ENCODE measurements at places on chromosomes 3 and 15.

GRCh38 chr3:52046186-52046901, 10.0 kb downstream of the DUSP7 start:
- DNase-seq = no peak

- DNase-seq = no peak
These were observed 103.7 kb downstream of the PEX5L start for GRCh38 chr3:179933080-179933479.

DNA sequence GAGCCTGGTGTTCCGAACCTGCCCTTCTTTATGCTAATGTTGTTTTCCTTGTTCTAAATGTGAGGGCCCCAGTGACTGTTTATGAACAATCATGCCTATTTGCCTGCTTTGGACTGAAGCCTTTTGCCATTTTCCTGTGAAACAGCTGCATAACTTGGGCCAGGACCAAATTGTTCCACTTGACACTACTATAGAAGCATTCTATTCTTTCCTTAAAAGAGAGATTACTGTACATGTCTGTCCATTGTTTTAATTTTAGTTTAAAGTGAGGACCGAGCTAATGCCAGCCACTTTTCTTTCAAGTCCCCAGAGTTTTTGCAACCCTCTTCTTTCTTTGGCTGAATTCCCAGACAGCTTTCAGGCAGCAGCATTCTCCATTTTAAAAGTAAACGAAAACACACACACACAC, 980.3 kb downstream of the CADM2 start:
- DNase-seq = no peak

- no peak for DNase-seq
These were observed 7.3 kb downstream of the FBLN2 start for GRCh38 chr3:13556207-13556606.

DNA sequence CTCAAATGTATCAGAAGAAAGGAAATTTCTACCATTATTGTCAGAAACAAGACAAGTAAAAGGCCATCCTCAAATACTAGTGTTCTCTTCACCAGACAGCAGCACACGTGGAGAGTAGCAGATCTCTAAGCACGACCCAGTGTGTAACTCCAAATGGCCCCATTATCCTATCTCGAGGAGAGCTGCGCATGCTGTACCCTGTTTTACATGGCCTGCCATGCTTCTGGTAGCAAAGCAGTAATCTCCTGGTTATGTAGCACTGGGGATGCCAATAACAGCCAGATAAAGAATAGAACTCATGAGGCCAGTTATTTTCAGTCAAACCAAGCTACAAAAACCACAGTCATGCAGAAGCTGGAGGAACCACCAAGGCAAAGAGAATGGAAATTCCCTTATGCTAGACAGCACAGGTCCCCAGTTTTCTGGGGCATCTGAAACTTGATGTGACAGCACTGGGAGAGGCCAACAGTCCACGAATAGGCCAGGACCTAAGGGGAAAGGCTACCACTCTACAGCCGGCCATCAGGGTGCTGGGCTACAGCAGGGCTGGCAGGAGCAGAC, 73.0 kb downstream of the LIPC start:
- no peak for DNase-seq

GRCh38 chr3:196740481-196741248, 1.0 kb downstream of the PAK2 start:
- no peak for DNase-seq

GRCh38 chr3:114144909-114145688, 33.8 kb downstream of the DRD3 start:
- DNase-seq = no peak

DNA sequence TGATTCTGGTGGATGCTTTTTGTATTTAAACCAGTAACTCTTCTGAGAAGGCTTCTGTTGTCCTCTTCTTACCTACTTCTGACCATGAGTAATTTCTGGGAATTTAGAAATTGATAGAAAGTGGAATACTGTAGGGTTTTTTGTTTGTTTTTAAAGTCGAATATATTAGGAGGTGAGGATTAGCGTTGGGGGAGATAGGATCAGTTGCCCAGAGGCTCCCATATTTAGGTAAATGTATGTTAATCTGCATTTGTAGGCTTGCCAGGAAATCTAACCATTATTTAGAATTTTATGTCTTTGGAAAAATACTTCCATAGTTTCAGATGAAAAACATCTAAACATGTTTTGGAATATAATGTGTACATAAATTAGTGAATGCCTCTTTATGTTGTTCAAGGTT, 6.1 kb downstream of the STT3B start:
- no peak for DNase-seq

- DNase-seq = no peak
These were observed 511.9 kb downstream of the GBE1 start for GRCh38 chr3:81249540-81250029.

DNA sequence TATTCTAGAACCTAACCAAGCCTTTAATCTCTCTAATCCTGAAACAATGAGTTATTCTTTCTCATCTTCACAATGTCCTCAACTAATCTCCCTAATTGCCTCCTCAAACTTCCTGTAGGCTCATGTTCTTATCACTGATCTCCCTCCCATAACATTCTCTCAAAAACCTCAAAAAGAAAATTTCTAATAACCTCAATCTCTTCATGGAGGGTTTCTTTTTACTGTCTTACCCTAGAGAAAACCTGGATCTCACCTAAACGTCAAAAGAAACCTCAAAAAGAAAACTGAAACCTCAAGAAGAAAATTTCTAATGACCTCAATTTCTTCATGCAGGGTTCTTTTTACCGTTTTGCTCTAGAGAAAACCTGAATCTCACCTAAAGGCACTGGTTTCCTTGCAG, 150.2 kb downstream of the GSK3B start:
- no peak for DNase-seq

DNA sequence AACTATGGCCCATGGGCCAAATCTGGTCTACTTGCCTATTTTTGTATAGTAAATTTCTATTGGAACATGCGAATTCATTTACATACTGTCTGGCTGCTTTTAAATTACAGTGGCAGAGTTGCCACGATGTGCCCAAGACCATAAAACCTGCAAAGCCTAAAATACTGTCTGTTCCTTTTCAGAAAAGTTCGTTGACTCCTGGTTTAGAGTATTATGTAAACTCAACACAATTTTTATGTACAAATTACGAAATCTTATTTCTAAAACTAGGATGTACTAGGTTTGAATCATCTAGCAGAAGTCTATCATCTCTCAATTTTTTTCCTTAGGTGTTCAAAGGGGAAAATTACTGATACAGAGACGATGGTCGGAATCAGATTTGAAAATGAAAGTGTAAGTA, 26.9 kb downstream of the SENP2 start:
- DNase-seq = no peak

DNA sequence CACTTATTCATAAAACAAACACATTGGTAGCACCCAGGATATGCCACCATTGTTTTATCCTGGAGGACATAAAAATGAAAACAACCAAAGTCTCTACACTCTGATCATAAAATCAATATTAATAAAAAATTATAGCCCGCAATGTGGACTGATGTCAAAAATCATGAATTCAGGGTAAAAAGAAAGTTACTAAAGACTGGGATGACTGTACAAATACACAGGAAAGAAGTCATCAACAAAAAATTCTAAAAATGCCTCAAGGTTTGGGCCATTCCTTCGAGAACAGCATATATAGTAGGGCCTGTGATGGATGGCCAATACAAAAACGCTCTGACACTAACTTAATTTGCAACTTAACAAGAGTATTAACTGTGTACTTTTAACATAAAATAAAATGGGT, 76.8 kb downstream of the THBS1 start:
- no peak for DNase-seq

DNA sequence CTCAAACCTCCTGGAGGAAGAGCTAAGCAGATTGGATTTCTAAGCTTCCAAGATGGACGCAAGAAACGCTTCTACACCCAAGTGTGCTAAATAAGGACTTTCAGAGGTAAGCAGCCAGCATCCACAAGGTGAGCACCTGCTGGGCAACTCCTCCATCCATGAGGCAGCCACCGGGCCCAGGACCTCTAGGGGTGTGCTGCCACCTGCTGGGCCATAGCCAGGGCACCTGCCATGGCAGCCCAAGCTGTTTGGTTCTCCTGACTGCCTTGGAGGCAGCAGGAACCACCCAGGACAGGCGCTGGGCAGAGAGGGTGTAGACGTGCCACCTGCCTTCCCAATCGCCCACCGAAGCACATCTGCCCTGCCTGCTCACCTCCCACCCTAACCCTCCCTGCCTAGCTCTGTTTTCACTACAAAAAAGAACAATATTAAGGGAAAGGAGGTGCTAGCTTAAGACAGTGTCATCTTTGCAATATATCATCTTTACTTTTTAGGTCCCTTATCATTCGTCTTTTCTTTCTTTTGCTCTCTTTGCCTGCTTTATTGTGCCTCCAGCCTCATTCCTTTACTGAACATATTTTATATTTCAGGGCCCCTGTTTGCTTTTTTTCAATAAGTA, 12.9 kb downstream of the C15orf62 start:
- peak; percentile 70 for DNase-seq

- DNase-seq = no peak
These were observed 511.1 kb upstream of the PROK2 start for GRCh38 chr3:72295962-72296450.

DNA sequence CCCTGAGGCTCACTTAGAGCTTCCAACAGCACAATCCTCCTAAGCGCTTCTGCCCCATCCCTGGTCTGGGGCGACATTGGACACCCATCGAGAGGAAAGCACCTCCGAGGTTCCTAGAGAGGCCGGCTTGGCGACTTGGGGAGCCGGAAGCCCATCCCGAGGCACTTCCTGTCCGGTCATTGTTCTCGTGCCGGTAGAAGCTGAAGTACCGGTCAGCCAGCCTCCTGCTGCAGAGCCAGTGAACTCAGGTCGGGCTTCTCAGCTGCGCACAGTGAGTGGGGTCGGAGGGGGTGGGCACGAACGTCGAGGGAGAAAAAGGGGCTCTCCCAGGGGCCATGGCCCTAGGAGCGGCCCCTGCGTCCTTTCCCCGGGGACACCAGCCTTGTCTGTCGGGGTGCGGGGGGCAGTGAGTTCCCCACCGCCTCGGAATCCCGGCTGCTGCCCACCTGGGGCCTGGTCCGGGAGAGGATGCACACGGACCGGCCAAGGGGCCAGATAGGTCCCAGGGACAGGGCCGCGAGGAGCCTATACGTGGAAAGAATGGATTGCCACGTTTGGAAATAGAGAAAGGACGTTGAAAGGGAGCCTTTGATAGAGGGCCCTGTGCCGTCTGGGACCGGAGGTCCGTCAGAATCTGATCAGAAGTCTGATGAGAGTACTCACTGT, at the start of gene ZNF35:
Gene ZNF35, plus strand, starts transcription at position 169 of the 666 bp plus-strand sequence. CDS start 2,336 bp downstream, outside the sequence.
- no peak for DNase-seq

GRCh38 chr3:18445401-18446148, 20.4 kb upstream of the SATB1 start:
- peak; percentile 73 for DNase-seq

- no peak for DNase-seq
These were observed 18.3 kb downstream of the TRH start for GRCh38 chr3:129992781-129993180.

DNA sequence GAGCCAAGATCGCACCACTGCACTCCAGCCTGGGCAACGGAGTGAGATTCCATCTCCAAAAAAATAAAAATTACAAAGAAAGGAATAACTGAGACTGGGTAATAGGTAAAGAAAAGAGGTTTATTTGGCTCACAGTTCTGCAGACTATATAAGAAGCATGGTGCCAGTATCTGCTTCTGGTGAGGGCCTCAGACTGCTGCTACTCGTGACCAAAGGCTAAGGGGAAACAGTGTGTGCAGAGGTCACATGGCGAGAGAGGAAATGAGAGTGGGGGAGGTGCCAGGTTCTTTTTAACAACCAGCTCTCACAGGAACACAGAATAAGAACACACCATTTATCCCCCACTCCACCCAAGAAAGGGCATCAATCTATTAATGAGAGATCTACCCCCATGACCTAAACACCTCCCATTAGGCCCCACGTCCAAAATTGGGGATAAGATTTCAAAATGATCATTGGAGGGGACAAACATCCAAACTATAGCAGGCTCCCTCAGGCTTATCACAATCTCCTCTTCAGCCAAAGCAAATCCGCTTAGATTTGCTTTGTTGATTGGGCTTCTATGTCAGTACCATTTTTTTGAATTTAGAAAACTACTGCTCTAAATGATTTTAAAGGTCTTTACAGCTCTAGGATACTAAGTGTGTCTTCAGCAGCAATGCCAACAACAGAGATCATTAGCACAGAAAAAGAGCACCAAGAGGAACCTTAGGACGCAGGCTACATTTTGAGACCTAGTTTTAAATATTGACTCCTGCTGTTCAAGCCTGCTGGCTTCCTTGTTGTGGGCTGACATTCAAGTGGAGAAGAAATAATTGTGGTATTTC, 84.2 kb upstream of the TBL1XR1 start:
- no peak for DNase-seq

GRCh38 chr3:33403756-33404155, 36.4 kb downstream of the UBP1 start:
- DNase-seq = no peak

DNA sequence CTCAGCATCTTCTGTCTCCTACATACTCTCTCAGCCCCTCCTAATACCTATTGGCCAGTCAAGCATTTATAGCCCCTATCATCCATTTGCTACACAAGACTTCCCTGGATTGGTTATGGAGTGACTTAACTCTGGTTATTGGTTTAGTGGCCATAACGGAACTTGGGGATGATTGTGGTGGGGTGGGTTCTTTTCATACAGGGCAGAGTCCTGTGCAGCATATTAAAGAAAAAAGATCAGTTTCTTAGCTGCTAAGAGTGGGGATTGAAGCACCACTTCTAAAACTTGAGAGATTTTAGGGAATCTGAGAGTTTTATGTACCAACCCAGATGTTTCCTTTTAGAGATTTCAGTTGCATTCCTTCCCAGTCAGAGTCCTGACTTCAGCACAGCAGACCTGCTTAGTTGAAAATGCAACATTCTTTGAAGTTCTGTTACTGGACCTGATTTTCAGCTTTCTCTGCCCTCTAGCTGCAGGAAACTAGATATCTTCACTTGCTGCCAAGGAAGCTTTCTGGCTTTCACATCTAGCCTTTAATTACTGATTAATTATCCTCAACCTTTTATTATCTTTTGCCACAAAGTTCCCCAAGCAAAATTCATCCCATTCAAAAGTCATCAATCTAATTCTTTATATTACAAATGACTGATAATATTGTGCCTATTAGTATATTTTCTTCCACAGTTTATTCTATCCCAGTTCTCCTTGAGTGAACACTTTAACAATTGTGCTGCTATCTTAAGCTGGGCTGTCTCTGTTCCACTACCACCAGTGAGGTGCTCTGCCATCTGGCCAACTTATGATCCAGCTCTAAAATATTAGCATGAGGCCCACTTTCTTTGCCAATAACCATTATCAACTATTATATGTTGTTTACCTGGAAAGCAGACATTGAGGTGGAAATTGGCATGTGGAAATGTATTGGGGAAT, 906.0 kb upstream of the ALCAM start:
- DNase-seq = no peak
